ENCODE measurements at places on chromosomes 4 and X. TPM values are rescaled to one million over a fixed set of nuclear protein-coding genes. Genes with fewer than 3 reads are reported as not detected.

IBSP gene
- 0.33 TPM for total RNA-seq

DNA sequence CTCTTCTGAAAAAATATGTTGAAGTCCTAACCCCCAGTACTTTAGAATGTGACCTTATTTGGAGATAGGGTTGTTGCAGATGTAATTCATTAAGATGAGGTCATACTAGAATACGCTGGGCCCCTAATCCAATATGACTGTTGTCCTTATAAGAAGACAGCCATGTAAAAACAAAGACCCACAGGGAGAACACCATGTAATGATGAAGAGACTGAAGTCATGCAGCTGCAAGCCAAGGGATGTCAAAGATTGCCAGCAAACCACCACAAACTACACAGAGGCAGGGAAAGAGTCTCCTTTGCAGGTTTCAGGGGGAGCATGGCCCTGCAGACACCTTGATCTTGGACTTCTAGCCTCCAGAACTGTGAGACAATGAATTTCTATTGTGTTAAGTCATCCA, 37.4 kb downstream of the CXorf58 start:
- DNase-seq: no peak

MAPK10 gene
- 3.7 TPM for total RNA-seq

TEX13D gene
- 0.09 TPM for total RNA-seq

DNA sequence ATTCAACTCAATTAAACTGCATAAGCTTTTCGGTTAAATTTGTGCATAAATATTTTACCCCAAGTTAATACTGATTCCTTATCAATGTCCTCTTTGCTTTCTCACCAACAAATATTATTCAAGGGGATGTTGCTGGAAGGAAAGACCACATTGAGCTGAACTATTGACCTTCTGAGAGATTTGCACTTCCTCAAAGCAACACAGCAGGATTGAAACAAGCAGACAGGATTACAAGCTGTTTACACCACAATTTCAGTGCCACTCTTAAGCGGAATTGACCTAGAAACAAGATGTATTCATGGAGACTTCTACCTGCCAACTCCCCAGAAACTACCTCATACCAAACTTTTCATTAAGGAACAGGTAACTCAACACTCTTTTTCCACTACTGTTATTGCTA, 96.5 kb upstream of the DUSP21 start:
- DNase-seq: no peak

- no peak for DNase-seq
These were observed 45.3 kb upstream of the PJA1 start for GRCh38 chrX:69210581-69210980.

MAML3 gene
- 4.3 TPM for total RNA-seq

DNA sequence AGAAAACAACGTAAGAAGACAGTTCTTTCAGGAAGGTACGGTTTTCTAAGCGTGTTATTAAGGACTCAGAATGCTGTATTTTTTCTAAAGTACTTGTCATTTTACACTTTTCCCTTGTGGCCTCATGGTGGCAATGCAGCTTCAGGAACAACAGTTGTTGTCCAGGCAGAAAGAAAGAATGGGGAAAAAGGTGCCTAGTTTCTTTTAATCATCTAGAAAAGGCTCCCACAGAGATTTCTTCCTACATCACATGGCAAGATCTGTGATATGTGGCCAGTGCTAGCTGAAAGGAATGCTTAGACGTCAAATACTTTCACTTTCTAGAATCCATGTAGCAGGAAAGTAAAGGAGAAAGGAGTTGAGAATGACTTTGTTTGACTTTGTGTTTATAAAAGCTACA, 49.0 kb upstream of the TRAM1L1 start:
- no peak for DNase-seq

DNA sequence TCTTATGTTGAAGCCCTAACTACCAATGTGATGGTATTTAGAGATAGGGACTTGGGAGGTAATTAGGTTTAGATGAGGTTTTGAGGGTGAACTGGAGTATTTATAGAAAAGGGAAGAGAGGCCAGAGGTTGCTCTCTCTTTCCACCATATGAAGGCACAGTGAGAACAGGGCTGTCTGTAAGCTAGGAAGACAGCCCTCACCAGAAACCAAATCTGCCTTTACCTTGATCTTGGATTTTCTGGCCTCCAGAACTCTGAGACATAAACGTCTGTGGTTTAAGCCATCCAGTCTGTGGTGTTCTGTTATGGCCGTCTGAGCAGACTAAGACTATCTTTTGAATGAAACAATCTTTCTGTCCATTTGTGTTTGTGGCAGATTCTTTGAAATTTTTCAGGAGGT, 223.7 kb downstream of the PDHA2 start:
- DNase-seq: no peak

DNA sequence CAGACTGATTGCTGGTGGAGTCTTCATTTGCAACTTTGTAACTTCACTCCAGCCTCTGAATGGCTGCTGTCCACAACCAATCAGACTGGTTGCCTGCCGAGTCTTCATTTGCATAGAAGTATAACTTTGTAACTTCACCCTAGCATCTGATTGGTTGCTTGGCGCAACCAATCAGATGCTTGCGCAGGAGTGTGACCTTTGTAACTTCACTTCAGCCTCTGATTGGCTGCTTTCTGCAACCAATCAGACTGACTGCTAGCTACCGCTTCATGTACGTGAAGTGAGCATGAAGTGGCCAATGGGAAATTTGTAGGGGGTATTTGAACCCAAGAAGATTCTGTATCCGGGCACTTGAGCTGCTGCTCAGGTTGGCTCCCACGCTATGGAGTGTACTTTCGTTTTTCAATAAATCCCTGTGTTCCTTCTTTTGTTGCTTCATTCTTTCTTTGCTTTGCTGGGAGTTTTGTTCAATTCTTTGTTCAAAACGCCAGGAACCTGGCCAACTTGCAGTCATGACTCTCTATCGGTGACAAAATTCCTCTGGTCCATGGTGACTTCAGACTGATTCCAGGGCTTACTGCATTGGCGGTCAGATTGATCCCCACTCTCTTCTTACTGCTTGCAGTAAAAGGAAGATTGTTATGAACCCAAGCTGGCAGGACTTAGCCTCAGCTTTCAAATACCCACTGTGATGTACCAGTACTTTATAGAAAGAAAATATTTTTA, 46.4 kb upstream of the FGG start:
- no peak for DNase-seq

DNA sequence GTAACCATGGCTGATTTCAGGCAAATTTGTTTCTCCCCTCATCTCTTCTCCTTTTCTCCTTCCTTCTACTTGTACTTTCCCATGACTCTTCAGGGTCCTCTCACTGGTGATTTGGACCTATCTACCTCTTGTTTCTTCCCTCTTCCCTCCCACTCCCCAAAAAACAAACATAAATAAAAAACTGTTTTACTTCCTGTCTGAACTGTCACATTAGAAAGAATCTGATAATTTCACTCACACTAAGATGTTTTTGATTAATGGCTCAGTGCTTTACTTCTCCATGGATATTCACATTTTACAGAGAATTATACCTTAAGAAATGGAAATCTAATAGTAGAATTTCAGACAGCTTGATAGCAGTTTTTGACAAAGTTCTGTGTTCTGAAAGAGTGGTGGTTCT, 7.2 kb downstream of the STK26 start:
- DNase-seq: no peak

RAB41 gene
- not detected for total RNA-seq

ARHGAP36 gene
- 1.7 TPM for total RNA-seq

SOX3 gene
- total RNA-seq: 0.05 TPM

- DNase-seq: no peak
These were observed 15.9 kb upstream of the INTU start for GRCh38 chr4:127616898-127617297.

DNA sequence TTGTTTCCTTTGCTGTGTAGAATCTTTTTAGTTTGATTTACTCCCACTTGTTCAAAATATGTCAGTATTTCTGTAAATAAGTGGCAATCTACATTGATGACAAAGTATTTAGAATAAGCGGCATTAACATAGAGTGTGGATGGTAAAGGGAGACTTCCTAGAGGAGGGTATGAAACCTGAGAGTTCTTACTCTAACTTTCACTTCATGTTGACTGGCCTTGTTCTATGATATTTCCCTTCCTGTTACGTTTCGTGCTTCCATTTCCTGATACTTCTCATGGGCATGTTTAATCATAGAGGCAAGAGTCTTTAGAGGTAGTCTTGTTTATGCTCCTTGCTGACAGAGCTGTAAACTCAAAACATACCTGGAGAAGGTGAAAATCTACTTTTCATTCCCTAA, 408.9 kb downstream of the GLUD2 start:
- no peak for DNase-seq

- DNase-seq: no peak
These were observed 62.9 kb upstream of the UGT8 start for GRCh38 chr4:114535725-114536124.

- no peak for DNase-seq
These were observed 108.7 kb upstream of the PAK3 start for GRCh38 chrX:110987292-110987691.

DNA sequence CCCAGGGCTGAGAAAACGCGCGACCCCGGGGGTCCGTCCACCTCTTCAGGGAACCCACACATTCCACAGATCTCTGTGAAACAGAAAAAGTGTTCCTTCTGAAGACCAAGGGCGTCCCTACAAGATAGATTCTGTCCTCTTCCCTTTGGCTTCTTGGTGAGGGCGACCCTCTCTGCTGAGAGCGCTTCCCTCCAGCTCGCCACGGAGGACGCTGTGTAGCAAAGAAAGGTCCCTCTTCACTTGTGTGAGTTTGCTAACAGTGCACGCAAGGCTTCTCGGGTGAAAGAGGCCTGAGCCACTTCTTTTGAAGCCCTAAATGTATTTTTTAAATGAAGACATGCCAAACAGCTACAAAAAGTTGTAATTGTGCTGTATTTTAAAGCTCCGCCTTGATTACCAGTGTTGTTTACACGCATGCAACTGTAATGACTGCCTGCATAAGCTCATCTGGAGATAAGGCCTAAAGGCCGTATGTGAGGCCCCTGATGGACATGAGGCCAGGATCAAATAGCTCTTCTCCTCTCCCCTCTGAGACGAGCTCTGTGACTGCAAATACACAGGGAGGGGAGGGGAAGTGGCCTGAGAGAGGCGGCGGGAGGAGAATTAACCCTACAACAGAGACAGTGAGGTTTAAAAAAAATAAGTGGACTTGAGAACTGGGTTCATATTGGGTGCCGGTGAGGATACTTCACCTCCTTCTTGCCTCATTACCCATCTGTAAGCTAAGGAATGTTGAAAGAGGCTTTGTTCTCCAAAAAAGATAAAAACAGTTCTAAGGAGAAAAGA, 95.5 kb downstream of the SOWAHB start:
- no peak for DNase-seq

DNA sequence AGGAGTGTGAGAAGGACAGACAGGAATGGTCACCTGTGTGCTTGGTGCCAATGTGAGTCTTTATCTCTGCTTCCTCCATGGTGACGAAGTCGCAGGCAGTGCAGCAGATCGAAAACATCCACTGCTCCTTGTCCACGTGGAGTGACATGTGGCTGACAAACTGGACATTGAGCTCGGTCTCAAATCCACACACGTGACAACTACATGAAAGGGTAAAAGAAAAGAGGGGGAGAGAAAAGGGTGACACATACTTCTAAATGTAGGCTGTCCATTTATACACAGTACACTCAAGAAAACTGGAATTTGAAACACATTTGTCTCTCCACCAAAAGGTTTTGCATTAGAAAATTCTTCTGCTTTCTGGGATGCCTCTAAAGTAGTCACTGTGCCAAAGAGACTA, 94.5 kb downstream of the C4orf51 start:
- DNase-seq: no peak

DNA sequence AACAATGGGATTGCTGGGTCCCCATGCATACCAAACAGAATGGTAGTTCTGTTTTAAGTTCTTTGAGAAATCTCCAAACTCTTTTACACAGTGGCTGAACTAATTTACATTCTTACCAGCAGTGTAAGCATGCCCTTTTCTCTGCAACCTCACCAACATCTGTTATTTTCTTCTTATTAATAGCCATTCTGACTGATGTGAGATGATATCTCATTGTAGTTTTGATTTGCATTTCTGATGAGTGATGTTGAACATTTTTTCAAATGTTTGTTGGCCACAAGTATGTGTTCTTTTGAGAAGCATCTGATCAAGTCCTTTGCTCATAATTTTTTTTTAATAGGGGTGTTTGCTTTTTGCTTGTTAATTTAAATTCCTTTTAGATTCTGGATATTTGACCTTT, 41.2 kb upstream of the ZMAT1 start:
- no peak for DNase-seq

DNA sequence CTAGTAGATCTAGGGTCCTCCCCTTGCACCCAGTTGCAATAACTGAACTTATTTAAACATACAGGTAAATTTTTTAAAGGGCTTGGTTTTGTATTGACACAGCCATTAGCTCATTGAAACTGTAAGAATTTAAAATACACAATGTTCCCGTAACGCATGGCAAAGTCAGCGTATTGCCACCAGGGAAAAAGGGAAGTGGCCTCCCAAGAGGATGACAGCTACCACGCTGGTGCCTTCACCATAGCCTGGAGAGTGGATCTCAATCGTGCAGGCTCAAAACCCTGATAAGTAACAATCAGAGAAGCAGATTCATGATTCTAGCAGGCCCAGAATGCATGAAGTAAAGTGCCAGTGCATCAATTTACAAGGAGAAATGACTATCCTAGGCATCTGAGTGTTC, 49.4 kb upstream of the RELL1 start:
- DNase-seq: no peak

CFAP299 gene
- total RNA-seq: 1.0 TPM

GRCh38 chr4:186930024-186930423, 206.4 kb upstream of the FAT1 start:
- no peak for DNase-seq

DNA sequence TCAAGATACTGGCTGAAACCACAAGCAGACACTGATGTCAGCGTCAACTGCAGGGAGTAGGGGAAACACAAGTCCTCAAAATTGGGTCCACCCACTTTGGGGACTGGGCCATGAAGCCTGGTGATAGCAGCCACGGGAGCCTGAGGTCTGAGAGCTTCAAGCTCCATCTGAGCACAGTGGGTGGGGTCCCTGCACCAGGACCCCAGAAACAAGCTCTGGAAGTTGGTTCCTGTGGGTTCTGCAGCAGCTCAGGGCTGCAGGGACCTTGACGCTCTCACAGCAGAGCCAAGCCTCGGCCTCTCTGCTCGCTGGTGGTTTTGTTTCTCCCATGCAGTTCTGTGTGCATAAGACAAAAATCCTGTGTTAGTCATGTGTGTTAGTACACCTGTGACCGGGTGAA, 54.5 kb downstream of the CPLX1 start:
- DNase-seq: no peak

MFAP3L gene
- 0.80 TPM for total RNA-seq

DNA sequence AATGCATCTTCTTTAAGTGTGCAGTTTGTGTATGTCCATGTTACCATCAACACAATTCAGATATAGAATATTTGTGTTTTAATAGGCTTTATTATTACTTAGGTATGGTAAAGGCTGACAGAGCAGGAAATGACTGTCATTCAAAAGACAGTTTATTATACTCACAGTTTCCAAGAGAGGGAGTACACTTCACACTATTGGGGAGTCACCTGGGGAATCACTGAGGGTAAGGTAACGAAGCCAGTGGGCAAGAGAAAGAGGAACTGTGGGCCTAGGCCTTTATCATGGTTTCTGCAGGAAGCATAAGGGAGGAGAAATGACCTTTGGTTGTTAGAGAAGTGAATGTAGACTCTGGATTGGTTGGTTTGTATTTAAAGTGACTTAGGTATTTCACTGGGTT, 235.1 kb upstream of the HCCS start:
- DNase-seq: no peak

CCDC120 gene
- 0.71 TPM for total RNA-seq

- DNase-seq: no peak
These were observed 108.8 kb upstream of the CENPE start for GRCh38 chr4:103306870-103307375.

Measured in thymus (tissue), 14 donors.